ENCODE measurements at places on chromosomes 11 and 22. TPM values are rescaled to one million over a fixed set of nuclear protein-coding genes. Genes with fewer than 3 reads are reported as not detected.
A peak's percentile ranks its signal among the peaks of the same experiment; 100 is the strongest.

DNA sequence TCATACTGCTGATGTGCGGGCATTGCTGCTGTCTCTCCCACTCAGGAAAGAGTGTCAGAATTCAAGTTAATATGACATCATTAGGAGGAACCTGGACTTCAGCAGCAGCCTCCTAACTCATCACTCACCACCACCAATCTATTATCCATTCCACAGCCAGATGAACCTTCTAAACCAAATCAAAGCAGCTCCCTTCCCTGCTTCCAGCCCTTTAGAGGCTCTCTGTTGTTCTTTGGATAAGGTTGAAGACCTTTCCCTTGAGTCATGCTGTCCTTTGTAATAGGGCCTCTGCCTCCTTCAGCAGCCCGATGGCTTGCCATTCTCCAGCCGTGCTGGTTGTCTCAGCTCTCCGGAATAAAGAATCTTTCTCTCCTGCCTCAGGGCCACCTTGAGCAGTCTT lies 301.3 kb downstream of the DDX10 start:
- DNase-seq, result no peak

DNA sequence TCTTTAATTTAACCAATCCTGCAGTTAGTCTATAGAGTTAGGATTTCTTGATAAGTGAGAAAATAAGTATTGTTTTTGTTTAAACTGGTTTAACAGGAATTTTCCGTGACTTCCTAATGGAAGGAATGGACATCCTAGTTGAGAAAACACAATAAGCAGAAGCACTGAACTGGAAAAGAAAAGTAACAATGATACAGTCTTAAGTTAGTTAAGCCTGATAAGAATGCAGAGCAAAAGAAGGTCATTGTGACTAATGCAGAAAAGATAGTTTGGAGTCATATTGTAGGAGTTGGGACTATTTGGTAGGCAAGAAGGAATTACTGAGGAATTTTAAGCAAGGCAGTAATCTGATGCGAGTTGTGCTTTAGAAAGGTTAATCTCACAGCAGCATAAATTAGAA lies 11.7 kb downstream of the RNF141 start:
- no peak for DNase-seq

GRCh38 chr11:117573326-117573725 lies 223.7 kb downstream of the DSCAML1 start:
- no peak for DNase-seq

ANGPTL5 gene
- total RNA-seq, result not detected

GRCh38 chr11:119839476-119840133 lies 110.6 kb upstream of the NECTIN1 start:
- no peak for DNase-seq

DNA sequence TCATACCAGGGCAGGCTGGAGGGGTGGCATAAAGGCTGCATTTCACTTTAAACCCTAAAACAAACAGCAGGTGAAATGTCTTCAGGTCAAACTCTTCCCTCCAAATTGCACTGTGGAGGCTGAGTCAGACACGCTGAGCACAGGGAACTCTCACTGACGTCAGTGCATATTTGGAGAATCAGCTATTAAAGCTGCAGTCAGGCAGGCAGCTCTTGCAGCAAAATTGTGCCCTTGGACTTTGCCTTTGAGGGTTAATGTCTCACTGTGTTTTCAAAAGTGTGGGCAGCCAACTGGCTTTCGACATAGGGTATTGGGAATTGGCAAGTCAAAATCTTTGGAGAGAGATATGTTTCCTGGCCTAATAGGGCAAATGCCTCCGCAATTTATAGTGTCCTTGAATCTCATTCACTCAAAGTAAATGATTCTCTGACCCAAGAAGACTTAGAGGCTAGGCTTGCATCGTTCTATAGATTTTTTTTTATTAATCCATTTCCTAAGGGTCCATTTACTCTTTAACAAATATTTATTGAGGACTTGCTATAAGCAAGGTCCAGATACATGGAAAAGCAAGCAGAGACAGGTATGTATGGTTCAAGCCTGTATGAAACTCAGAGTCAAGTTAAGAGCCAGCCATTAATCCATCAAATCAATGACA lies 27.7 kb upstream of the SMCO4 start:
- DNase-seq, result peak; percentile 54

GRCh38 chr11:122731500-122731913 lies 76.0 kb downstream of the UBASH3B start:
- peak; percentile 72 for DNase-seq

DNA sequence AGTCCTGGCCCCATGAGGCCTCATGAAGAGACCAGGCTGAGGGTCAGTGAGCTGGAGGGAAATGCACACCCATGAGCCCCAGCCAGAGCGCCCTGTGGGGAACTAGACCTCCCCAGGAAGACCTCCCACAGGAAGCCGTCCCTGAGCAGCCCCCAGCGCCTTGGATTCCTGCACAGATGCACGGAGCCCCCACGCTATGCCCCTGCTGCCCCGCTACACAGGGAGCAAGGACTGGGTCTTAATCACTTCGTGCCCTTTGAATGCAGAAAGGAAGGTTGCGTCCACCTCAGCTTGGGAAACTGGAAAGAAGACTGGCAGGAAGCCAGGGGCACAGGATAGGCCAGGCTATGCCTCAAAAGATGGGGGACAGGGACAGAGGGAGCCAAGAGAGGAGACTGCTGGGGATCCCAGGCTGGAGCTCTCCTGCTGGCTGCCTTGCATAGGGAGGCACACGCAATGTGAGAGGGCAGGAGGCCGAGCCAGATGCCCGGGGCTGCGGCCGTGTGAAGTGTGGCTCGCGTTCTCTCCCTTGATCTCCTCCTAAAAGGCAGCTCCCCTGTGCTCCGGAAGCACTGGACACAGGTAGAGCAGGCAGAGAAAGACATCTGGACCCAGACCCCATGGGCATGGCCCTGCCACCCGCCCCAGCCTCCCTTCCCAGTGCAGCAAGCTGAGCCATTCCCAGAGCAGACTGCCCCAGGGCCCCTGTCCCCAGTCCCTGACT lies 32.8 kb downstream of the MACROD1 start:
- DNase-seq, result no peak

ELMOD1 gene
- total RNA-seq, result 1.4 TPM

GRCh38 chr11:116085031-116085635 lies 580.9 kb upstream of the CADM1 start:
- no peak for DNase-seq

LRRC75B gene
- total RNA-seq, result 7.2 TPM
